ENCODE measurements at places on chromosomes 11 and 22.
A peak's percentile ranks its signal among the peaks of the same experiment; 100 is the strongest.

DNA sequence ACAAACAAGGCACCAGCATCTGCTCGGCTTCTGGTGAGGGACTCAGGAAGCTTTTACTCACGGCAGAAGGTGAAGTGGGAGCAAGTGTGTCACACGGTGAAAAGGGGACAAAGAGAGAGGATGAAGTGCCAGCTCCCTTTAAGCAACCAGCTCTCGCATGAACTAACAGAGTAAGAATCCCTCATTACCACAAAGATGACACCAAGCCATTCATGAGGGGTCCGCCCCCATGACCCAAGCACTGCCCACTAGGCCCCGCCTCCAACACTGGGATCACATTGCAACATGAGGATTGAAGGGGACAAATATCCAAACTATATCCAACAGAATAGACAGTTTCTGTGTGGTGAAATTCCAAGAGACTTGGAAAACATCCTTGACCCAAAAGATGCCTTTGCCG lies 198.2 kb upstream of the POU2AF2 start:
- DNase-seq, result no peak

GRCh38 chr11:15780382-15780781 lies 576.0 kb downstream of the SOX6 start:
- DNase-seq, result no peak

DNA sequence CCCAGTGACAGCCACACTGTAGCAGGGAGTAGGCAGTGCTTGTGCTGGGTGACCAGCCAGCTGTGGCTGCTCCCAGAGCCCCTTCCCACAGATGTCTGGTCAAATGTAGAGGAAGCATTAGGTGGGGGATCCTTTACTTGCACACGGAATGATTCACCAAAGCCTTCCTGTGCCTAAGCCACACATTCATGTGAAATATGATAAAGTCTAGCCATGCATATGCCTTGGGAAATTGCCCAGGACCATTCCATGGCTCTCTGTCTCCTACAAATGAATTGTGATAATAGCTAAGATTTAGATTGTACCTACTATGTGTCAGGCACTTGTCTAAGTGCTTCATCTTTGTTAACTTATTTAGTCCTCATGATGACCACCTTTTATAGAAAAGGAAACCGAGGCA lies 217.5 kb upstream of the E2F8 start:
- no peak for DNase-seq

DNA sequence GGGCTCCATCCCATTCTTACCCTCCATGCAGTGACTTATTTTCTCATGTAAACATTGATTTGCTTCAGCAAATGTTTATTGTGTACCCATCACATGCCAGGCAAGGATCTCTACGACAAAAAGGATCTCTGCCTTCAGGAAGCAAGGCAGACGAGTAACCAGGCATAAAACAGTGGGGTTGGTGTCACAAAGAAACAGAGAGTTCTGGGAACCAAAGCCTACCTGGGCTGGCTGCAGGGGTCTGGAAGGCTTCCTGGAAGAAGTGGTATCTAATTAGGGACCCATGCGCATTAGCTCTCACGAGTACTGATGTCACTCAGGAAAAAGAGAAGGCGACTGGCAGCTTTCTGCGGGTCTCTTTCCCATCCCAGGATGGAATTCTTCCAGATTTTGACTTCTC lies 44.5 kb downstream of the KIAA1671 start:
- DNase-seq, result no peak

- DNase-seq, result peak; percentile 48
Observed at GRCh38 chr11:134055029-134055428, 13.8 kb upstream of the JAM3 start.

DNA sequence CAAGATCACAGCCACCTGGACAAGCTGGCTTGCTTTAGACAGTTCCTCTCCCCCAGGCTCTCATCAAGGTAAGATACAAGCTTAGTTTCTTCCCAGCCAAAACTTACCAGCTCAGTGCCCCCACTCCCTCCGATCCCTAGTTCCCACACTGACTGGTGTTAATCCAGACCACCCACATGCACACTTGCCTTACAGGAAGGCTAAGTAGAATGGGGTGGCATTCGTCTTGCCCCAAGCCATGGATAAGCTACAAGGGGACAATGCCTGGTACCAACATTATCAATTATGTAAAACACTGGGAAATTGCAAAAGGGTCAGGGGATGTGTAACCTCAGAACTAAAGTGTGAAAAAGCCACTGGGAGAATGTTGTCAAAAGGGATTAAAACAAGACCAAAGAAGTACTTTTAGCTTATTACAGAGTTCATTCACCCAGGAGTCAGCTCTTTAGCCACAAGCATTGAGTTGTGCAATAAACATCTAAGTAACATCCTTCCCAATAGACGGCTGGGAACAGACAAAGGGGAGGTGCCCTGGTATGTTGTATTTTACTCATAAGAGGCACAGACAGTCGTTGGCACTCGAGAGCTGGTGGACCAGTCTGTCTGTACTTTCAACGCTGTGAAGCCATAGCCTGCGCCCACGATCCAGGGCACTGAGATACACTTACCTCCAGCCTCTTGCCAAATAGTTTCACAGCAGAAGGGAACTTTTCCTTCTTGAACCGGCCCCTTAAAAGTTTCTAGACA lies 1.1 kb downstream of the DHCR7 start:
- peak; percentile 55 for DNase-seq
